ENCODE measurements at places on chromosomes 2 and 18. TPM values are rescaled to one million over a fixed set of nuclear protein-coding genes. Genes with fewer than 3 reads are reported as not detected.

YPEL5 gene
- 107 TPM for total RNA-seq

VAMP8 gene
- 250 TPM for total RNA-seq

RGPD4 gene
- total RNA-seq = not detected

CNTNAP5 gene
- total RNA-seq = not detected

POTEC gene
- total RNA-seq = not detected

TRIM43 gene
- not detected for total RNA-seq

IL1R2 gene
- 46.7 TPM for total RNA-seq

ASB18 gene
- not detected for total RNA-seq

GCA gene
- total RNA-seq = 37.3 TPM

SAG gene
- total RNA-seq = not detected

C1QL2 gene
- total RNA-seq = not detected

C1GALT1C1L gene
- total RNA-seq = 0.77 TPM

LINC00305 gene
- total RNA-seq = not detected

IL36B gene
- total RNA-seq = not detected

CROCC2 gene
- 0.23 TPM for total RNA-seq

INO80B gene
- 18.9 TPM for total RNA-seq

MOGAT1 gene
- 1.6 TPM for total RNA-seq

CTLA4 gene
- total RNA-seq = 0.33 TPM

TUBB6 gene
- total RNA-seq = 98.9 TPM

DSG4 gene
- not detected for total RNA-seq

FBLN7 gene
- total RNA-seq = 6.9 TPM

COL3A1 gene
- 131 TPM for total RNA-seq

IL36G gene
- total RNA-seq = not detected

COPS8 gene
- 24.1 TPM for total RNA-seq

ALK gene
- 2.1 TPM for total RNA-seq

OTOF gene
- 0.10 TPM for total RNA-seq

SERPINB10 gene
- total RNA-seq = not detected

SMIM21 gene
- total RNA-seq = not detected

FSHR gene
- total RNA-seq = not detected

NEB gene
- total RNA-seq = 0.57 TPM

MYO5B gene
- 57.4 TPM for total RNA-seq

CCT7 gene
- total RNA-seq = 124 TPM

SGPP2 gene
- 31.0 TPM for total RNA-seq

UGT1A4 gene
- total RNA-seq = 0.30 TPM
